ENCODE measurements at places on chromosomes 4 and X. TPM values are rescaled to one million over a fixed set of nuclear protein-coding genes. Genes with fewer than 3 reads are reported as not detected.

Gene ZFP42
- not detected for total RNA-seq

- DNase-seq, result no peak
These were observed 22.8 kb downstream of the C4orf54 start for GRCh38 chr4:99634742-99635360.

Gene FRG2
- total RNA-seq, result not detected

GRCh38 chr4:183507925-183508696 lies 3.3 kb downstream of the ING2 start:
- no peak for DNase-seq

GRCh38 chr4:107379054-107379869 lies 340.8 kb downstream of the PAPSS1 start:
- no peak for DNase-seq

DNA sequence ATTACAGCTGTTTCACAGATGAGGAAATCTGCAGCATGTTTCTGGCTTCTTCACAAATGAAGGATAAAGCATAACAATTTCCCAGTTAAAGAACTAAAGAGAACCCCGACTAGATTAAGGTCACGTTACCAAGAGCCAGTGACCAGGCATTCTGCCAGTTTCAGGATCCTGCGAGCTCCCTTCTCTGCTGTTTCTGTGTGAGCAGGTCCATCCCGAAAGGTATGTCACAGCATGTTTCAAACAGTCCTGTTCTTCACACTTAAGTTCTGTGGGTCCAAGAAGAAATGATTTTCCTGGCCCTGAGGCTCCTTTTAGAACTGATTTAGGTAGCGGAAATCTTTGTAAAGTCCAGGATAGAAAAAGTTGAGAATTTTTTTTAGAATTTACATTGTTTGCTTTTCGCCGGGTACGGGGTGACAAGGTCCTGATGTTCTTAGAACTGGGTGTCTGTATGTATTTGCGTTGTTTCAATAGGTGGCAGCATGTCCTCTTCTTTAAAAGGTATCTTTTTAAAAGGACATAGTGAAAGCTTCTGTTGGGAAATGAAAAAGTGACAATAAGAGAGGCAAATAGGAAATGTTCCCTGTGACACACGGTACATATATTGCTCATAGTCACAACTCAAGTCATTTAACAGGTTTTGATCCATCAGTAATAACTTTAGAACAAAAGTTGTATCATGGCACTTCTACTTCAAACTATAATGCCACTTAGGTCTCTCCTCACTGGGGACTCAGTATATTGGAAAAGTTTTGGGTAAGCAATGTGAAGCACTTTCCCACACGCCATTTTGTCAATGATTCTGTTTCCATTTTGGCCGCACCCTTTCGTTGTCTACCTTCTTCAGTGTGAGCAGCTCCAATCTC lies 18.4 kb downstream of the IL21 start:
- DNase-seq, result no peak

- no peak for DNase-seq
These were observed 105.1 kb upstream of the GRID2 start for GRCh38 chr4:92198711-92199110.

DNA sequence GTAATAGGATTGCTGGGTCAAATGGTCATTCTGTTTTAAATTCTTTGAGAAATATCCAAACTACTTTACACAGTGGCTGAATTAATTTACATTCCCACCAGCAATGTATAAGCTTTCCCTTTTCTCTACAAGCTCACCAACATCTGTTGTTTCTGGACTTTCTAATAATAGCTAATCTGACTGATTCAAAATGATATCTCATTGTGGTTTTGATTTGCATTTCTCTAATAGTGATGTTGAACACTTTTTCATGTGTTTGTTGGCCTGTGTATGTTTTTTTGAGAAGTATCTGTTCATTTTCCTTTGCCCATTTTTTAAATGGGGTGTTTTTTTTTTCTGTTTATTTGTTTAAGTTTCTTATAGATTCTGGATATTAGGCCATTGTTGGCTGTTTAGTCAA lies 659.0 kb upstream of the GNPDA2 start:
- no peak for DNase-seq

Gene GABRE
- not detected for total RNA-seq

- DNase-seq, result no peak
These were observed 33.4 kb downstream of the ADGRA3 start for GRCh38 chr4:22482250-22483127.

DNA sequence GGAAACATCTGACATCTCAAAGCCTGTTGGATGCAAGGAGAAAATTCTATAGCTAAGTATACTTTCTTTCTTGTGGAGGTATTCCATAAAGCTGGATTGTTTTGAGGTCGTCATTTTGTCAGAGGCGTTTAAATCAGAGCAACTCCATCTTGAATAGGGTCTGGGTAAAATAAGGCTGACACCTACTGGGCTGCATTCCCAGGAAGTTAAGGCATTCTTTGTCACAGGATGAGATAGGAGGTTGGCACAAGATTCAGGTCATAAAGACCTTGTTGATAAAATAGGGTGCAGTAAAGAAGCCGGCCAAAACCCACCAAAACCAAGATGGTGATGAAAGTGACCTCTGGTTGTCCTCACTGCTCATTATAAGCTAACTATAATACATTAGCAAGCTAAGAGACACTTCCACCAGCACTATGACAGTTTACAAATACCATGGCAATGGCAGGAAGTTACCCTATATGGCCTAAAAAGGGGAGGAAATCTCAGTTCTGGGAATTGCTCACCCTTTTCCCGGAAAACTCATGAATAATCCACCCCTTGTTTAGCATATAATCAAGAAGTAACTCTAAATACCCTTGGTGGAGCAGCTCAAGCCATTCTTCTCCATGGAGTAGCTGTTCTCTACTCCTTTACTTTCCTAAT lies 11.9 kb downstream of the HSD17B13 start:
- no peak for DNase-seq

Gene UGT2B11
- not detected for total RNA-seq

Gene USP11
- 26.6 TPM for total RNA-seq

DNA sequence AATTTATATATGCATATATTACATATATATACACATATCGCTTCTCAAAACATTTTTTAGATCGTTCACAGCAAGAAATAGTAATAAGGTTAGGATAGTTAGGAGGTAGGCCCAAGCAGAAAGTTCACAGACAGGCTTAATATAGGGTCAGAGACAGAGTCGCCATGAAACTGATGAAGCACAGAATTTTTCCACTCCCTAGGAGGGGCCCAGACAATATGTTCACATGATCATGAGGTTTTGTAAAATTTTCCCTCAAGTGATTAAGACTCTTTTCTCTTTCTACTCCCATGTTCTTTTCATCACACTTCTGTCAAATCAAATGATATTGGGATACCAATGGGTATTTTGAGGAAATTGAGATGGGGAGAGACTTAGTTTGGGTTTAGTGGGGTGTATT lies 5.2 kb upstream of the ENAM start:
- DNase-seq, result no peak

Data from activated T-helper 1 cell treated with anti-CD3 and anti-CD28 coated beads, Interleukin-12 subunit alpha, Interleukin-12 subunit beta, Interleukin-2, Interleukin-4 antibody, amounts not matched to agents 30 ng/mL and 10 ng/mL and 1 ng/mL, durations not matched to agents 14 hours and 24 hours and 36 hours (primary cell).